ENCODE measurements at places on chromosomes 7 and 10.

- DNase-seq, result peak; percentile 93
Observed at GRCh38 chr10:31947144-31947926, 18.7 kb upstream of the ARHGAP12 start.

DNA sequence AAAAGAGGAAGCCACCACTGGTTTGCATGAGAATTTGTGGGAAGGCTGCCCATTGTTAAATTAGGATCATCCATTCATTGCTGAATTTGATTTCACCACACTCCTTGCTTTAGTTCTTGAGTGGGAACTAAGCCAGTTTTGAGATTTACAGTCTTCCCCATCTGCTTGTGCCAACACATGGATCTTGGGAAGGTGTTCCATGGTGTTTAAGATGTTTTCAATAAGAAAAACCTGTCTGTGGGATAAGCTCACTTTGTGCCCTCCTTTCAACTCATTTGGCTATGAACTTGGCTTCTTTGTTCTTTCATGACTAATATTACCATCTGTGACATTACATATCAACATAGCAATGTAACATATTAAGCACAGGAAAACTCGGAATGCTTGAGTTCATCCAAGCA lies 73.2 kb downstream of the INHBA start:
- peak; percentile 85 for DNase-seq

GRCh38 chr10:127345231-127345965 lies 149.0 kb upstream of the INSYN2A start:
- no peak for DNase-seq

DNA sequence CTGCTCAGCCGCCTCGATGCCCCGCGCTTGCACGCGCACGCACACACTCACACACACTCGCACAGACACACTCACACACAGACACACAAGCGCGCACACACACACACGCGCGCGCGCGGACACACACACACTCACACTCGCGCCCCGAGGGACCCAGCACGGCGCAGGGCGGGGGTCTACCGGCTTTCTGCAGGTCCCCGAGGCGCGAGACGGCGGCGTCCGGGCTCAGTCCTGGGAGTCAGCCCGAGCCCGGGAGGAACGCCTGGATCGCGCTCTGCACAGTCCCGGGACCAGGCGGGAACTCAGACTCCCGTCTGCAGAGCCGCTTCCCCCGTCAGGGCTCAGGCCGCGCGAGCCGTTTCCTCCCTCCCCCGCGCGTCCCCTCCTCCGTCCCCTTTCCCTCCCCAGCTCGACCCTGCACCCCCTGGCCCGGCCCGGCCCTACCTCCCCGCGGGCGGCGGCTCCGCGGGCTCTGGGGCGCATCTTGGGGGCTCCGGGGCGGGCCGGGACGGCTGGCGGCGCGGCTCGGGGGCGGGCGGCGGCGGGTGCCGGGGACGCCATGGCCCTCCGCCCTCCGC lies 464 bp downstream of the DENND2A start:
- no peak for DNase-seq

DNA sequence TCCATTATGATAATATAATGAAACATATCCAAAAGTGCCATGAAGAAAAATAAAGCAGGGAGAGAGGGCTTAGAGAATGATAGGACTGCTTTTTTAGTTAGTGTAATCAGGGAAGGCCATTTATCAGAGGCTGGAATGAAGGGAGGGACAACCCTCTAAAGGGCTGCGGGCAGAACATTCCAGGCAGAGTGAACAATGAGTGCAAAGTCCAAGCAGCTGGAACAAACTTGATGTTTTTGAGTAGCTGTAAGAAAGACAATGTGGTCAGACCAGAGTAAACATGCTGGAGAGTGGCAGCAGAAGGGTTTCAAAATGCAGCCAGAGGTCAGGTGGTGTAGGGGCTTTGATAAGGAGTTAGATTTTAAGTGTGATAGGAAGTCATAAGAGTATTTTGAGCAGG lies 65.6 kb upstream of the CCDC6 start:
- peak; percentile 12 for DNase-seq

DNA sequence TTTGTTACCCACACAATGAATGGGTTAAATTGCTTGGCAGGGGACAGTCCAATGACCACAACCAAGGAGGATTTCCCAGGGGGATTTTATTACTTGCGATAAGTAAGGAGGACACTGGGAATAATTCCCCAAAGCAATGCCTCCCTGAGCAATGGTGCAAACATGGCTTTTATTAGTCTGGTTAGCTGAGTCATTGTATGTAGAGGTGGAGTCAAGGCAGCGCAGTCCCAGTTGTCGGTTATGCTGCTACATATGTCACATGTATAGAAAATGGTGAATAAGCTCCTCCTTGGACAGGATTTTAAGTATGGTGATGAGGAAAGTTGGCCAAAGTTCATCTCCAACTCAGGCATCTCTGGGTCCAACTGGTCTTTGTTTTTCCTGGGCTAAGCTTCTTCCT lies 3.9 kb upstream of the TRIM4 start:
- no peak for DNase-seq

GRCh38 chr10:68566955-68567354 lies 6.8 kb downstream of the TET1 start:
- DNase-seq, result no peak

DNA sequence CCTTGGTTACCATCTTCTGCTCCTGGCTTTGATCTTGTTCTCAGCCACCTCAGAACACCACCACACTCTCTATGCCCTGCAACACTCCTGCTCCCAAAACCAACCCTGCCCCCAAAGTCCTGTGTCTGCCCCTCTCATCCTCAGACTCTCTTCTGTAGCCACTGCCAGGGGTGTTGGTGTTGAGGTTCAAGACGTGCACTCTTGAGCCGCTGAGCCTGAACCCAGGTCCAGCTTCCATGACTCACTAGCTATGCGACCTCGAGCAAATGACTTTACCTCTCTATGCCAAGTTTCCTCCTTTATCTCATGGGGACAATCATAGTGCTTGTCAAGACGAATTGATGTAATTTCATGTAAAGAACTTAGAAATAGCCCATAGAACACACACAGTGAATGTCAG lies 840 bp upstream of the ATP6V0A4 start:
- no peak for DNase-seq

- peak; percentile 96 for DNase-seq
Observed at GRCh38 chr10:43861966-43862751, 213.5 kb upstream of the ZNF32 start.

DNA sequence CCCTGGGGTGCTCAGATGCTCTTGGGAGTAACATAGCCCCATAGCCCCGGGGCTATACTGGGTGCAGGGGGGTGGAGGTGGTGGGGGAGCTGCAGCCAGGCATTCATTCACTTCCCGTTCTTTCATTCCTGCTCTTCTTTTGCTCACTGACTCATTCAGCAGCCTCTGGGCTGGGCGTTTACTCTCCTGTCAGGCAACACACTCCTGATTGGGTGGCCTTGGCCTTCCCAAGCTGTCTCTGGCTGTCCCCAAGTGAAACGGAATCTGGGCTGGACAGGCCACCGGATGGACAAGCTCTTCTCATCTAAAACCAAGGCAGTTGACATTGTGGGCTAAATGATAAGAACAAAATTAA lies 34.6 kb downstream of the CHST3 start:
- peak; percentile 71 for DNase-seq

GRCh38 chr7:47451851-47452205 lies 130.1 kb downstream of the TNS3 start:
- peak; percentile 32 for DNase-seq

DNA sequence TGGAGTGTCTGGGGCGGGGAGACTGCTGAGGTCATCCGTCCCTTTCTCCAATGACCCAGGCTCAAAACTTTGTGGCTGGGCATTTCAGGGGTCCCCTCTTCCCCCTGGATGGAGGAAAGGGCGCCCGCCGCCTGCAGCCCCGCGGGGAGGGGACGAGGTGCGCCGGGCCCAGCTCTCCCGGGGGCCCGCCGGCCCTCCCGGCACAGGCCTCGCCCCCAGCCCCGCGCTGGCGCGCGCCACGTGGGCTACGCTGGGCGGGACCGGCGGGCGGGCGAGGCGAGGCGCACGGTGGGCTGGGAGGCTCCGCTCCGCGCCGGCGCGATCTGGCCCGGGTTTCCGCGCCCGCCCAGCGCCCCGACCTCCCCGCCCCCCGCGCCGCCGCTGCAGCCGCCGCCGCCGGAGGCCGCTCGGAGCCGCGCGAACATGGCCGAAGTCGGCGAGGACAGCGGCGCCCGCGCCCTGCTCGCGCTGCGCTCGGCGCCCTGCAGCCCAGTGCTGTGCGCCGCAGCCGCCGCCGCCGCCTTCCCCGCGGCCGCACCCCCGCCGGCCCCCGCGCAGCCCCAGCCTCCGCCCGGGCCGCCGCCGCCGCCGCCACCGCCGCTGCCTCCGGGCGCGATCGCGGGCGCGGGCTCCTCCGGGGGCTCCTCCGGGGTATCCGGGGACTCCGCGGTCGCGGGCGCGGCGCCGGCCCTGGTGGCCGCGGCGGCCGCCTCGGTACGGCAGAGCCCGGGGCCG lies at the start of gene FOXK1:
FOXK1 (plus strand) TSS at position 410 of the 735 bp plus-strand sequence; CDS start at position 424, 14 bp downstream.
- peak; percentile 76 for DNase-seq

GRCh38 chr7:157523766-157524421 lies 187.1 kb downstream of the DNAJB6 start:
- DNase-seq, result no peak

GRCh38 chr10:49187950-49188761 lies at the start of gene TMEM273:
Gene TMEM273 (minus strand): TSS chr10:49188391. CDS start chr10:49188336, 55 bp downstream.
- no peak for DNase-seq

DNA sequence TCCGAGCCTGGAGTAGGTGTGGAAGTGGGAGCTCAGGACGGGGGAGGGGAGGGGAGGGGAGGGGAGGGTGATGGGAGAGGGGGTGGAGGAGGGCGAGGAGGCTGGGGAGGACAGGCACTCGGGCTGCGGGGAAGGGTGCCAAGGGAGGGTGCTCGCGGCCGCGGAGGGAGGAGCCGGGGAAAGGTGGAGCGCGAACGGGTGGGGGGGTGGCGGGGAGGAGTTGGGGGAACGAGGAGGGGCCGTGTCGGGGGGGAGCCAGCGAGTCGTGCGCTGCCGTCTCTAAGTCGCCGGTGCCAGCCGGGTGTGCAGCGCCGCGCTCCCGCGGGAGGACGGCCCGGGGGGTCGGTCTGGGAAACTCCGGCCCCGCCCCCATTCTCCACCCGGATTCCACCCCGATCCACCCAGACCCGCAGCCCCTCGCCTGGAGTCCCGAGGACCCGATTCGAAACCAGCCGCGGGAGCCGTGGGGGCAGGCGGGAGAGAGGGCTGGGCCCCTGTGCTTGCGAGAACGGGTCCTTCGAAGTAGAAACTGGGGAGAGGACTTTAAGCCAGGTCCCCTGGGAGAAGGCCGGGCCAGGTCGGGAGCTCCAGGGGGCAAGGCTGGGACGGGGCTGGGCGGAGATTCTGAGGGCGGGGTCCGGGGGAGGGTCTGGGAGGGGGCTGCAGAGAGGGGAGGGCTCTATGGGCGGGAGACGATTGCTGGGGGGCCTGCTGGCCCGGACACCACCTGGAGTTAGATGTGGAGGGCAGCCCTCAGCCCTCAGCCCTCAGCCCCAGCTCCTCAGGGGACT lies at the start of gene ZNF467:
ZNF467 (minus strand) TSS at position 143 of the 791 bp plus-strand sequence. CDS start 2,556 bp downstream, outside the sequence.
- DNase-seq, result peak; percentile 53

DNA sequence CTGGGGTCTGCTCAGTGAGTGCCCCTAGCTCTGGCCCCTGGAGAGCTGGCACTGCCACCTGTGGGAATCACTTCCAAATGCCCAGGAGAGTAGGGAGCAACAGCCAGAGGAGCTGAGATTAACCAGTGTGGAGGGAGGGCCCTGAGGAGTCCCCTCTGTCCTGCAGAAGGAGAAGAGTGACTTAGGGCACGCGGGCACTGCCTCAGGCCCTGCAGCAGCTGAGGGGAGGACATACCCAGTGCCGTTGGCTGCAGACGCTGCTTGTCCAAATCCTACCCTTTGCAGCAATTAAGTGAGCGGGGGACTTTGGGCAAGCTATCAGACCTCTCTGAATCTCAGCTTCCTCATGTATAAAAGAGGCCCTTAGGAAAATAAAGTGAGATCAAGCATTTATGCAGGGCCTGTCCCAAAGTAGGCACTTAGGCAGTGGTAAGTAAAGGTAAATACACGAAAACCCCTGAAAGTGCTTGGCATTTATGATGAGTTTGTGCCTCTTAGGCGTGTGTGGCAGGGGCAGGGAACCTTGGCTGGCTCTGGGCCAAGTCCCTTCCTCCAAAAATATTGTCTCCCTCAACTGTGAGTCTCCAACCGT lies 16.9 kb downstream of the PRF1 start:
- no peak for DNase-seq

DNA sequence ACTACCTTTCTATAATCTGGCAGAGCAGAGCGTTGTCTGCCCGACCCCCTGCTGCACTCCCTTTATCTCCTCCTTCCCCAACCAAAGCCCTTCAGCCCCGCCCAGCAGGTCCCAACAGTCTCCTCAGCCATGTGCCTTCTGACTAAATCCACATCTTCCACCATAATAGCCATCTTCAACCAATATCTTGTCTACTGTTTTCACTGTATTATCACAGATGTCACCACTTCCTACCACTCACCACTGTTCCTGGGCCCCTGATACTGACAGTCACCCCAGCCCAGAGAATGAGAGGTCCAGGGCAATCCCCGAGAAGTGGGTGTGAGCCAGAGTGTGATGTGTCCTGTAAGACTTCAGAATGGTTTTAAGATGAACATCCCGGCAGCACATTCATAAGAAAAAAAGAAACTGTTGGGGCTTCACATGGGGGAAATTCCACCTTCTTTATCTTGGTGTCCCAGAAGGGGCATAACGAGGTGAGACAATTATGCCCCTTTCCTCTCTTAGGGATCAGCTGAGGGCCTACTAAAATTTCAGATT lies 25.3 kb downstream of the CCDC6 start:
- DNase-seq, result no peak

- no peak for DNase-seq
Observed at GRCh38 chr7:13982940-13983677, 6.4 kb downstream of the ETV1 start.

GRCh38 chr7:50957855-50958254 lies 175.2 kb upstream of the GRB10 start:
- no peak for DNase-seq

DNA sequence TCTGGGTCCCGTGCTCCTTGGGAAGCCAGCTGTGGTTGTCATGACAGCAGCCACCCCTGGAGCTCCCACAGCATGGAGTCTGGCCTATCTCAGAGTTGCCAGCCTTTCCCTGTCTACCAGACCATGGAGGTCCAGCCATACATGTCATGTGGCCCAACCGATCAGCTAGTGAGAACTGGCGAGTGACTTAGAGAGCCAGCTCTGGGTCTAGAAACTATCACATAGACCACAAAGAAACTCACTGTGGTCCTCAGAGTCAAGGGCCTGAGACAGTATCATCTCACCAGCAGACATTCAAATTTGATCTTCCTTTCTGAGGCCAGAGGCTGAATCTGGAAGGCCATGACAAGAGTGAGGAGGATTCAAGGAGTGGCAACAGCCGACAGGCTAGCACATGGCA lies 223.3 kb upstream of the GPR26 start:
- DNase-seq, result no peak

GRCh38 chr10:132776186-132776585 lies 9.8 kb downstream of the NKX6-2 start:
- DNase-seq, result no peak

Measured in fibroblast of upper back skin (primary cell).